Stimulated activated CD4-positive, alpha-beta T cell treated with anti-CD3 and anti-CD28 coated beads, Interleukin-12 subunit alpha, Interleukin-12 subunit beta, amount 100 ng/mL, for 4 hours (primary cell): ENCODE measurements at places on chromosomes 12 and 14.

- DNase-seq, result no peak
These were observed 95.5 kb upstream of the FAR2 start for GRCh38 chr12:29053567-29053966.

- no peak for DNase-seq
These were observed 230.9 kb upstream of the DDHD1 start for GRCh38 chr14:53384073-53384472.

DNA sequence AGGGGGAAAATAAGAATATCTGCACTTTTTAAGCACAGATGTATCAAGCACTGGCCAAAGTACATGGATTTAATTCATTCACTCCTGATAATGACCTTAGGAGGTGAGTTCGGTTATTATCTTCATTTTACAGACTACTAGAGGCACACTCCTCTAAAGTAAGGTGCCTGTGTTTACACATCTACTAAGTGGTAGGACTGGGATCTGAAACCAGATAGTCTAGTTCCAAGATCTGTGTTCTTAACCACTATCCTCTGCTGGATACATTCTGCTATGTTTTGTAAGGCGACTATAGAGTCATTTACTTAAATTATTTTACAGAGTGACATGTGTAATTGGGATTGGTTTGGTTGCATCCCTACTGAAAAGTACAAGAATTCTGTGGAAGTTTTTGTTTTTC, 175.3 kb downstream of the ESR2 start:
- no peak for DNase-seq

DNA sequence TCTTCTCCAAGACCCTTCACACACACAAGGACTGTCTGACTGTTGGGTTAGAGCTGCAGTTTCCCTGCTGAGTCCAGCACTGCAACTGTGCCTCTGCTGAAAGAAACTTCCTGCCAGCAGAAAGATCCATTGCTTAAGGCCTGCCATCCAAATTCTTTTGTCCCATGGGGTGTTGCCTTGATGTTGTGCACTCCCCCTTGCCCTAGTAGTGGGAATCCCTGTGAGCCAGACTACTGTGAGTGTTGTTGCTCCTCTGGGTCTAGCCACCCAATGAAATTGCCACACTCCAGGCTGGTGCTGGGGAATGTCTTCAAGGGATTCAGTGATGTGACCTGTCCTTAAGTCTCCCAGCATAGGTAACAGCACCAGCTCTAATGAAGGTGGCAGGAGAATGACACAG, 166.6 kb upstream of the PDE3A start:
- DNase-seq, result no peak

GRCh38 chr14:65483647-65484046, 71.1 kb downstream of the FUT8 start:
- DNase-seq, result no peak

GRCh38 chr12:12502815-12503151, 59.9 kb downstream of the DUSP16 start:
- DNase-seq, result no peak

DNA sequence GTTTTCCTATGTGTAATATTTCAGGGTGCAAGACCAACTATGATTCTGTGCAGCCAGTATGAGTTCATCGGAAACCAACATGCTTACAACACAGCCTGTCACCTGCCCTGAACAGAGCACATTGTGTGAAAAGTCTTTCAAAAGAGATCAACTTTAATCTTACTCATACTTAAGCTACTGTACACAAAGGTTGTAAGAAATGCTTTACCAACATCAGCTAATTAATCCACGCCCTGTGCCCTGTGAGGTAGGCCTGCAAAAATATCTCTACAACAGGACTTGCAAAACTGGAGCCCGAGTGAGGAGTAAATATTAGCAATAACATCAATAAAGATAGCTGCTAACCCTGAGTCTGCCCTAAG, 15.1 kb downstream of the APPL2 start:
- no peak for DNase-seq

GRCh38 chr14:55123101-55123500, 6.0 kb upstream of the LGALS3 start:
- no peak for DNase-seq

- DNase-seq, result no peak
These were observed 197.7 kb downstream of the BCAT1 start for GRCh38 chr12:24751181-24751580.

GRCh38 chr14:105414456-105415371, 4.9 kb upstream of the MTA1 start:
- DNase-seq, result peak; percentile 71

GRCh38 chr12:28899951-28900350, 249.1 kb upstream of the FAR2 start:
- no peak for DNase-seq

- no peak for DNase-seq
These were observed 101.2 kb downstream of the PEBP1 start for GRCh38 chr12:118237052-118237665.
